ENCODE measurements at places on chromosomes 6 and 20.

DNA sequence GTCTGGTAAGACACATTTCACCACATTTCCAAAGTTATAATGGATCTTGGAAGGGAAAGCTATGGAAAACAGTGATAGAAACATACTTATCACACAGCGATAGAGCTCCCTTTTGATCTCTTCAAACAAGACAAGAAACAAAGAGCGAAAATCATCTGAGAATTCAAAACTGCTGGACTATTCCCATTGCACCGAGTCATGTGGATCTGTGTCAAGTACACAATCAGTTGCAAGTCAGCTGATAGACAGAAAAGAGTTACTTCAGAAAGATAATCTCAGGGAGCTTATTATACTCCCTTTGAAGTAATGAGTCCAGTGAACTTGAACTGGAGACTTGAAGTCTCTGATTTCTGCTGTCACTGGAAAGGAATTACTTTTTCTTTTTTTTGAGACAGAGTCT is 89.7 kb upstream of the GCM1 start:
- DNase-seq = no peak

DNA sequence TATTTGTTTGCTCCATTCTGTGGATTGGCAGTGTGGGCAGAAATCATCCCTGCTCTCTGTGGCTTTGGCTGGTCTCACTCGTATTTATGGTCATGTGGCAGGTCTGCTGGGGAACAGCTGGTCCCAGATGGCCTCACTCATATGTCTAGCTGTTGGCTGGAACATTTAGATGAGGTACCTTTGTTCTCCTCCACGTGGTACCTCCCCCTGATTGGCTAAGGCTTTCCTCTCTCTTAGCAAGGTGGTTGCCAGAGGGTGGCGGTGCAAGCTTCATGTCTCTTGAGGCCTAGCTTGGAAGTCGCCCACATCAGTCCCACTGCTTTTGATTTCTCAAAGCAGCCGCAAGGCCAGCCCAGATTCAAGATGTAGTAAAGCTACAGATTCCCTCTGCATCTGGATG is 348.5 kb upstream of the BTBD3 start:
- no peak for DNase-seq

DNA sequence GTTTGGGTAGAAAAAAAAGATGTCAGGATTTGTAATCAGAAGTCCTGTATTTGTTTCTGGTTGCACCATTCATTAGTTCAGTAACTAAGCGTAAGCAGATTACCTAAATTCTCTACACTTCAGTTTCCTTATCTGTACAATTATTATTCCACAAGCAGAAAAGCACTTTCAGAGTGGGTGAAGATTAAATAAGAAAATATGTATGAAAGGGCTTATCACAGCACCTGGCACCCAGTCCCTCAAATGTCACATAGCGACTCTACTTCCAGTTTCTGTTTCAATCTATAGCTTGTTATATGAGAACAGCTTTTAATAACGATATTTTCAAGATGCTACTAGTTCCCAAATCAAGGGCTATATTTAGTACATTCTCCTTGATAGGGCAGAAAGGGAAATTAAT is 31.4 kb downstream of the RGS17 start:
- no peak for DNase-seq

DNA sequence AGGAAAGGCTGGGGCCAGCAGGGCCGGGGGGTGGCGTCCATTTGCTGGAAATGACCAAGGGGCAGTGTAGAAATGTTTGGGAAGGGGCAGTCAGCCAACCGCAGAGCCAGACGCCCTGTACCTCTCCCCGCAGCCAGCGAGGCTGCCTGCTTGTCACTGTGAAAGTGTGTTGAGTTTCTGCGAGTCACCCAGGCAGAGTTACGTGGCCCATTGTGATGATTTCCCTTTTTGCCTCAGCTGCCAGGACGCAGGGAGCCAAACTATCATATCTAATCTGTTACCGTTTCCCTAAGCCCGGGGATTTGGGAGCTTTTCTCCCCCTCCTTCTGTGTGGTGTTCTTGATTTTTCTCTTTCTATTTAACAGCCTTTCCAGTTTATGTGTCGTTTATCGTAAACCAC is 67.9 kb upstream of the STX16 start:
- no peak for DNase-seq

DNA sequence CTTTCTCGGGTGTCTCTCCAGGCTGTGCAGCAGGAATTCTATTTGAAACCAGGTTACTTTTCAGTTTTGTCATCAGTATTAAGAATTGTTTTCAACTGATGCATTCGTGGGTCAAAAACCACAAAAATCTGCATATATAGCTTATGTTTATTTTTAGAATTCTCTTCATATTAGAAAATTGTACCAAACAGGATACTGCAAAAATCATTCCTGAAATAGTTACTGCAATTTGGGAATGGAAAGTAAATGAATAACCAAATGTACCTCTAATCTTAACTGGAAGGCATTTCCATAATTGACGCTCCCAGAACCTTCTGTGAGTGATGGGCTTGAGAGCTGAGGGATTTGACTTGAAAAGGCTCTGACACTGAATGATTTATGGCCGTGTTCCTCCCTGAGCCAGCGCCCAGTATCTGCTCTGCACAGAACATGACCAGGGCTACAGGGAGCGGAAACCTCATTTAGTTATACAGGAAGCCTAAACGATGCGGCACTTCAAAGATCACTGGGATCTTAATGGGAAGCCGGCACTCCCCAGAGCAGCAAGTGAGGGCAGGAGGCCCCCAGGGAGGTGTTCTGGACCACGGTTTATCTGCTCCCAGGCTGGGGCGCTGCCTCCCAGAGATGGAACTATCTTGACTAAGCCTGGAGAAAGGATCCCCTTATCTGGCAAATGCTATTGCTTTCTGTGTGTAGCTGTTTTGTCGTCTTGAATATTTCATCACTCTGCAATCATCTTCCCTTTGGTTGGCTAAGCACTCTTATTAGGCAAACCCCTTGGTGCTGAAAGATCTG is 446.0 kb downstream of the QKI start:
- DNase-seq = no peak
